ENCODE measurements at places on chromosomes 16 and 17.

GRCh38 chr17:77677211-77677610, 281.3 kb upstream of the TNRC6C start:
- no peak for DNase-seq

DNA sequence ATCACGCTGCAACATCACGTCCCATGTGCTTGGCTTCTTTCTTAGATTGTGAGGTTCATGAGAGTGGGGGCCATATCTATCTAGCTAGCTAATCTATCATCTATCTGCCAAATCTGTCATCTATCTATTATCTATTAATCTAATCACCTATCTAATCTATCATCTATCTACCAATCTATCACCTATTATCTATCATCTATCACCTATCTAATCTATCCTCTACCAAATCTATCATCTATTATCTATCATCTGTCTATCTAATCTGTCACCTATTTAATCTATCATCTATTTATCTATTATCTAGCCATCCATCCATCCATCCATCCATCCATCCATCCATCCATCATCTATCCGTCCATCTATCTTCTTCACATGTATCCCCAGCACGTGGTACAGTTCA, 14.2 kb downstream of the COX6A2 start:
- no peak for DNase-seq

DNA sequence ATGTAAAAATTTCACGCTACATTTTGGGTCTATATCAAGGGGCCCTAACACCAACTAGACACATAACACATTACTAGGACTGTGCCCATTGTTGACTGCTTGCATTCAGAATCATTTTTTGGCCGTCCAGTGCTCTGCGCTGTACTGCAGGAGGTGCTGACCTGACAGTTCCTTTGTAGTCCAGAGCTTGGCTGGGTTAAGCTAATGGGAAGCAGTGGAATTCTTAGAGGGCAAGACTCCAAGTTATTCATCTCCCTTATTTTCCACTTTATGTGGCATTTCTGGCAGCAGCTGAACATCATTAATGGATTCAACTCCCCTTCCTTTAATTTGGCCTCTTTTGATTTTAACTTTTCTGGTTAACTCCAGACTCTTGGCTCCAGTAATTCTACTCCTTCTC, 351.7 kb downstream of the CDH8 start:
- no peak for DNase-seq

DNA sequence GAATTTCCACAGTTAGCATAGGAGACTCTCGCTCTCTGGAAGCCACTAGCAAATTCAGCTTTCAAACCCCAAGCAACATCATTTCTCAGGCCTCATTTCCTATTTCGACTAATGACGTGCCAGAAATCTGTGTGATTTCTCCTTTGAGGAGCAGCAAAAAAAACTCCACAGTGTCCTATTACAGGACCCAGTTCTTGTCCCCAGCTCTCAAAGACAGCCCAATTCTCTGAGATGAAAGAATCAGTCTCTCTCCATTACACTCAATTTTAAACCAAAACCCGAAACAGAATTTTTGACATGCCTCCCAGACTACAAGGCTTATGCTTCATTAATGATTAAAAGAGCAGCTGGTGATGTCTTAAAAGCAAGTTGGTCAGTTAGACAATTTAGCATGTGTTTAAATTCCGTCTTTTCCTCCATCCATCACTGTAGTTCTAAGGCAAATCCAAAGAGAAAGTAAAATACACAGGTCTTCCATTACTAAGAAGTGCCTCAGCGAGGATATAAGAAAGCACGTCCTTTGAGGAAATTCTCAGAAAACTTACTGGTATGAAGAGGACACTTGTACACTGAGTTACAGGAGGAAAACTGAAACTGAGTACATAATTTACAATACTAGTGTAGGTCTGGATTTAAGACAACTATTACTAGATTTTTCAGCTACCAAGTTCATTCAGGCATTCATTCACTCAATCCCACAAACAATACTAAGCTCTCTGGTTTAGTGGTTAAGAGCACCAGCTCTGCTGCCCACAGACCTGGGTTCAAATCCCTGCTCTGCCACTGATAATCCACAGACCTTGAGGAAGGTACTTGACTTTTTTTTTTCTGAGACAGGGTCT, 12.5 kb downstream of the TOM1L2 start:
- DNase-seq = no peak

DNA sequence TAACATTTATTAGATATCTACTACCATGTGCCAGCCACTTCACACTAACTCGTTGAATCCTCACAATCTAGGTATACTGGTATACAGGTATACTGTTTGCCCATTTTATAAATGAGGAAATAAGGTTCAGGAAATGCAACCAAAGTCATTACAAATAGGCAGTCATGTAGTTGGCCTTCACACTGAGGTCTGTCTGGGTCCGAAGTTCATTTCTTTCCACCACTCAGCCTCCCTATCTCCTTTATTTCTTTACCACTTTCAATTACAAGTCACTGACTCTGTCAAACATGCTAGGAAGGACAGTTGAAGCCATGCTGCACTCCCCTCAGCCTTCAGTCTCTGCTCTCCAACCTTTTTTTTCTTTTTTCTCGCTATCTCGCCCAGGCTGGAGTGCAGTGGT, 20.7 kb upstream of the SIAH1 start:
- no peak for DNase-seq

DNA sequence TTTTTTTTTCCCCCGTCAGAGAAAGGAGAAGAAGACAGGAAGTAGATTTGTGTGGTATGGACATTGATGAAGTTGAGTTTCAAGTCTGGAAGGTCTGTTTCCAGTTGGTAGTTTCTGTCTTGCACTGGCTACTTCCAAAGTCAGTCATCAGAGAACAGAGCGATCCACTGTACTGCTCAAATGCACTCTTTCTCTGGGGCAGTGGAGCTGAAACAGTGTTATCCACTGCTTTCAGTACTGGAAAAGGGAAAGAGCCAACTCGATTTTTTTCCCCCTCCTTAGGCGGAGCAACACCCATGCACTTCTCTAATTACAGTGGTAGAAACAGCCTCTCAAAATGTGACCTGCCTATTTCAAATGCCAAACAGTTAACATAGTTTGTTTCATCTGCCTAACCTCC, 7.4 kb downstream of the PRKCA start:
- no peak for DNase-seq

GRCh38 chr16:70453117-70453891, 1.1 kb upstream of the FCSK start:
- no peak for DNase-seq

DNA sequence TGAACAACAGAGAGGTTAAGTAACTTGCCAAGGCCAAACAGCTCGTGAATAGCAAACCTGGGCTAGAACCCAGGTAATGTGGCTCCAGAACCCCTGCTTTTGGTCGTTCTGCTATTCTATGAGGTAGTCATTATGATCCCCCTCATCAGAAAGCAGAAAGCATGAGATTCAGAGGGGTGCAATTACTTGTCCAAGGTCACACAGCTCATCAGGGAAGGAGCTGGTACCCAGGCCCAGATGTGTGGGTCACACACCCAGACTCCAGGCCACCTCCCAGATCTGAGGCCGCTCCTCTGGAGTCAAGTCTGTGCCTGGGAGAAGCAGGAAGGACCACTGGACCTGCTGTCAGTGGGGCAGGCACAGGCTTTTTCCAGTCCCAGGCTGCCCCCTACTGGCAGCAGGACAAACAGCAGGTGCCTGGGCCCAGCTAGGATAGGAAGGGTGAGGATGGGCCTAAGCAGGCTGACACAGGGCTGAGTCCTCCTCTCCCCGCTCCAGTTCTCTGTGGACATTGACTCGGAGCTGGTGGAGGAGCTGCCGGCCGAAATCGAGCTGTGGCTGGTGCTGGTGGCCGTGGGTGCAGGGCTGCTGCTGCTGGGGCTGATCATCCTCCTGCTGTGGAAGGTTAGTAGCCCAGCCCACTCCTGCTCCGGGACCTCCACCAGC, 7.8 kb upstream of the PDK2 start:
- peak; percentile 37 for DNase-seq
